ENCODE measurements at places on chromosomes 7 and 10.

DNA sequence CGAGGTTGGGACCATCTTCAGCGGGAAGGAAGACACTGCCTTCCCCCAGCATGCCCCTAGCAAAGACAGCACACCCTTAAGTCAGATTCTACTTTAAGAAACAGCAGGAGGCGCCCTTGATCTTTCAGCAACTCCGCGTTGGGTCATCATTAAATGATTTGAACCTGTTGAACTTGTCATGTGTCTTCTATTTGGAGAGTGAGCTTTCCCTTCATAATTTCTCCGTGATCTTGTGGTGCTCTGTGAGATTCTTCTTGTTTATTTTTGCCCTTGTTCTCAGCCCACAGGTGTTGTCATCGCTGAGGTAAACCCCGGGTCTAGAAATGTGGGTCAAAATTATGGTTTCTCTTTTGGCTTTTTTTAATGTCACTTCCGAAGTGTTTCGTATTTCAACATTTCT is 49.5 kb upstream of the PITRM1 start:
- DNase-seq = no peak

DNA sequence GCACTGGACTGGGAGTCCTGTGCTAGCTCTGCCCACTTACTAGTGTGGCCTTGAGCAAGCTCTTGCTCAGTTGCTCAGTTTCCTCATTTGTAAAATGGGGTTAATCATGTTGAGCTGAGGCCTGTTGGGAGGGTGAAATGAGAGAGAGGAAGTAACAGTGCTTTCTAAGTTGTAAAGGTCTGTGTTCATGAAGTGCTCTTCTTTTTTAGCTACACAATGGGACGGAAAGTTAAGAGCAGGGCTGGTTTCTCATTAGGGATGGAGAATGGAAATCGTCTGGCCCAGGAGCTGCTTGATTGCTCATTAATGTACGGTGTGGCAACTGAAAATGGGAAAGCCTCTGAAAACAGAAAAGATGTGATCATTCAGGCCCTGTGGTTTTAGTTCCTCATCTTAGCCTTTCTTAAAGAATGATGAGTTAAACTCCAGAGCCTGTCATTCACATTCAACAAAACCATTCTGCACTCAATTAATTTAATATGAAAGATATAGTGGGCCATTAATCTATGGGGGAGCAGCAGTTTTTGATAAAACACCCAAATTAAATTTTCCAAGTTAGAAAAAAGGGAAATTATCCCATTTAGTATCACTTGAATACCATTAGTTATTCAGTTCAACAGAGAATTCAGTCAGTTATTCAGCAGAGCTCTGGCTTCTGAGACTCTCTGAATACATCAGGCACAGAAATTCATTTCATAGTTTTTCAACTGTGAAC is 60.5 kb downstream of the SH2D4B start:
- no peak for DNase-seq

DNA sequence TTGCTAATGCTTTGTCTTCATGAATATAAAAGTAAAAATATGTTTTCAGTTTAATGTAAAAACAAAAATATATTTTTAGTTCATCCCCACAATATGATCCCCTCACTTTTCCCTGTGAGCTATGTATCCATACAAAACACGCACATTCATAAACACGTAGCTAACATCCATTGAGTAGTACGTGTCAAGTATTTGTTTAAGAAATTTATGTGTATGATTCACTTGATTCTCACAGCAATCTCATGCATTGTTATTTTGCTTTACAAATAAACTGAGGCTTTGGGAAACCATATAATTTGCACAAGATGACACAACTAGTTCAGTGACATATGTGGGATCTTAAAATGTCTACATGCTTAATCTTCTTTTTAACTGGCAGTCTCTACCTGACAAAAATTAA is 329.6 kb upstream of the SEMA3C start:
- DNase-seq = no peak

GRCh38 chr7:20395104-20395503 is 64.4 kb downstream of the ITGB8 start:
- DNase-seq = no peak

DNA sequence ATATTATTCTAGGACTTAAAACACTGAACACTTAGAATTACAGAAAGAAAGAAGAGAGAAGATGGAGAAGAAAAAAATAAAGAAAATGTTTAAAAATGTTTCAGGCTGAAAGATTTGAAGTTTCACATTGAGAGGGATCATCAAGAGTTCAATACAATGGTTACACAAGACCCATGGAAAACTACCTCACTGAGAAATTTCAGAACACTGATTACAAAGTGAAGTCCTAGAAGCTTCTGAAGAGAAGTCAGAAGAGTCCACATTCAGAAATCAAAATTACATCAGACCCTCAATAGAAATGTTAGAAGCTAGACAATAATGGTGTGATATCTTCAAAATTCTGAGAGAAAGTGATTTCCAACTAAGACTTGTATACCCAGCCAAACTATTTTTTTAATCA is 196.1 kb downstream of the MACC1 start:
- DNase-seq = no peak

DNA sequence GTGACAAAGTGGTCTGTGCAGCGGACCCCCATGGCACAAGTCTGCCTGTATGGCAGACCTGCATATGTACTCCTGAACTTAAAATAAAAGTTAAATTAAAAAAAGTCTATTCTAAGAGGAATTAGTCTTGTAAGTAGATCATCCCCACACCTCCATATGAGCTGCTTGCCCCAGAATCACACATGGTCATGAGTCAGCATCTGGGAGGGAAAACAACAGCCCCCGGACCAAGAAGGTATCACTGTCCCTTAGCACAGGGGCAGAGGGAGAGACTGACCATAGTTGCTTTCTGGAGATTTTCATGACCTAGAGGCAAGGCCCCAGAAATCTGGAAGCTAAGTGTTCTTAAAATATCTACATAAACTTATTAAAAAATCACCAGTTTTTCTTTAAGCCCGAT is 86.6 kb upstream of the PDK4 start:
- no peak for DNase-seq

- DNase-seq = no peak
Observed at GRCh38 chr10:103545771-103546281, 52.3 kb downstream of the NEURL1 start.

DNA sequence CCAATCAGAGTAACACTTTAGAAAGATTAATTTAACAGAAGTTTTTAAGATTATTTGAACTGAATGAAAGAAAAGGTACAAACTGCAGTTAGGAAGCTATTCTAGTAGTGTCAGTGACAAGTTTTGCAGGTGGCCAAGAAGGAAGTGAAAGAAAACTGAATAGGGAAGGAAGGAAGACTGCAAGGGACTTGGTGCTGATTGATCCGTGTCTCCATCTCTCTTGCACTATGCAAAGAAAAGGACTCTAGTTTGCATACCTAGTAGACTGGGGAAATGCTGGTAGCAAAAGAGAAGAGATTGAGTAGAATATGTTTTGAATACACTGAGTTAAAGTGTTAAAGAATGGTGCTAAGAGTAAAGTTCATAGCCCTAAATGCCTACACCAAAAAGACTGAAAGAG is 33.0 kb downstream of the OR6V1 start:
- DNase-seq = no peak

GRCh38 chr10:32790483-32790882 is 167.5 kb downstream of the ITGB1 start:
- no peak for DNase-seq

GRCh38 chr10:129727071-129727470 is 237.0 kb downstream of the EBF3 start:
- DNase-seq = no peak

DNA sequence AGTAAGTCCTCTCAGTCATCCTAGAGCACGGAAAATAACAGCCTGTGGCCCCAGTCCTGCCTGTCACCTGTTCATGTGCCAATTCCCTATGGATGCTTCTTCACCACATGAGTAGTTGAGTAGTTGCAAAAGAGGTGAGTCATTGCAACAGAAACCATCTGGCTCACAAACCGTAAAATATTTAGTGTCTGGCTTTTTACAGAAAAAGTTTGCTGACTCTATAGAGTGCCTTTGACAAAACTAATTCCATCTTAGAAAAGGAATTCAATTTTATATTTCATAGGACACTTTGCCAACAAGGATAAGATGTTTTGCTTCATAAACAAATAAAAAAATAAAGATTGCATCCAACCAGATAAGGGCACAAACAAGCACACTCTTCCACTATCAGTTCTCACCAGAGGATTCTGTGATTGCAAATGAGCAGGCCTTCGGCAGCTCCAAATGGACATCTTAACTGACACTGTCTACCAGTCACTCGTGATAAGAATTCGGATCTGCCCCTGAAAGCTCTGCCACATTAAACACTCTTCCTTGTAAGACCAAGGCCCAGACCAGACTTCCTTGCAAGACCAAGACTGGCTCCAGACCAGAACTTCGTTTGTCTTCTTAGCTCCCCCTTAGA is 242.7 kb upstream of the SEMA3C start:
- DNase-seq = no peak

Measured in stimulated activated CD4-positive, alpha-beta T cell treated with anti-CD3 and anti-CD28 coated beads, Interleukin-15, amount 100 ng/mL, for 24 hours (primary cell).